ENCODE measurements at places on chromosomes 5 and 9.
A peak's percentile ranks its signal among the peaks of the same experiment; 100 is the strongest.

DNA sequence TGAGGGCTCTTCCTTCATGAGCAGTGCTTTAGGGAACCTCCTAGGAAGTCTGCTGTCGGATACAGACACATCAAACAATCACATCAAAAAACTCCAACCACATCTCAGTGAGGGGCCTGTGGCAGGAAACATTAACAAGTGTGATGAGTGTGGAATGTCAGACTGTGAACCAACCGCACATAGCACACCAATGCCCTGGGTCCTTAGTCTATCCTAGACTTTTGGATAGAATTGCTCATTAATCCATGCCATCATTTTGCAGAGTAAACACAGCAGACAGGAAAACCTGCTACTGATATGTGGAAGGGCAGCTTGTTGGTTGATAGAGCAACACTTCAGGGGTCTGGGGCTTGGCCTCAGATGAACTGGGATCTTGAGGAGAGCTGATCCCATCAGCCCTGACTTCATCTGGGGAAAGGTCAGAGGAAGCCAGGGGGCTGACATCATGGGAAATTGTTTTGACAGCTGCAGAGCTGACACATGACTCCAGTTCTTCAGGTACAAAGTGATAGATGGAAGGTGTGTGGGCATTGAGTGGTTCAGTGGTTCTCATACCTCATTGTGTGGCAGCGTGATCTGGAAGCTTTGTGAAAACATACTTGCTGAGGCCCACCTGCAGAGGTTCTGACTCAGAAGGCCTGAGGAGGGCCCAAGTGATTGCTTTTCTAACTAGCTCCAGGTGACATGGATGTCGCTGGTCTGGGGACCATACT lies 193.3 kb downstream of the DIRAS2 start:
- no peak for DNase-seq

- DNase-seq: no peak
Measured at GRCh38 chr5:80207832-80208231, 48.0 kb downstream of the SERINC5 start.

- no peak for DNase-seq
Measured at GRCh38 chr5:73969195-73970036, 343.4 kb downstream of the ARHGEF28 start.

- no peak for DNase-seq
Measured at GRCh38 chr5:175822225-175822624, 49.2 kb upstream of the CPLX2 start.

DNA sequence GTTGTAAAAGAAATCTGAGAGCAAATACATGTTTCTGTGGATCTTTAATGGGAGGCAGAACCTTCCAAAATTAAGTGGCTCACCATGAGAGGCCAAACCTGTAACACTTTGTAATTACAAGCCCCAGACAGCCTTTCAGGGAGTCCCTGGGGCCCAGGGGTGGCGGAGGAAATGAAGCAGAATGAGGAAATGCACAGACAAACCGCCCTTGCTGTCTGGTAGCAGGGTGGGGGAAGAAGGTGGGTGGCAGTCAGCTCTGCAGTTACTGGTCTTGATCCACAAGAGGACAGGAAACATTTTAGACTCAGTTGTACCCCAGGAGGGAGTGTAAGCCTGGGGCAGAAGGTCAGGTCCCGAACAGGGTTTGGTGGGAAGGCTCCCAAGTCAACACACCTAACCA lies 6.5 kb downstream of the ARL14EPL start:
- DNase-seq: no peak

DNA sequence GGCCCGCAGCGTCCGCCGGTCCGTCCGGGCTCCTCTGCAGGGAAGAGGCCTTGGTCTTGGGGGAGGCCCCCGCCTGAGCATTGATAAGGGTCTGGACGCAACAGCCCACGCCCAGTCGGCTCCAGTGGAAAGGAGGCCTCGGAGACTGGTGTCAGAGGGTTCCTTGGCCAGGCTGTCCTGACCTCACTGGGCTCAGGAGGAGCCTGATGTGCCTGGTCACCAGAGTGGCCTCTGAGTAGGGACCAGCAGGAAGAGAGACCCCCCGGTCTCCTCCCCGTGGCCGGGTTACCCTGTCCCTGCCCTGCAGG lies 13.2 kb downstream of the LMX1B start:
- DNase-seq: no peak

DNA sequence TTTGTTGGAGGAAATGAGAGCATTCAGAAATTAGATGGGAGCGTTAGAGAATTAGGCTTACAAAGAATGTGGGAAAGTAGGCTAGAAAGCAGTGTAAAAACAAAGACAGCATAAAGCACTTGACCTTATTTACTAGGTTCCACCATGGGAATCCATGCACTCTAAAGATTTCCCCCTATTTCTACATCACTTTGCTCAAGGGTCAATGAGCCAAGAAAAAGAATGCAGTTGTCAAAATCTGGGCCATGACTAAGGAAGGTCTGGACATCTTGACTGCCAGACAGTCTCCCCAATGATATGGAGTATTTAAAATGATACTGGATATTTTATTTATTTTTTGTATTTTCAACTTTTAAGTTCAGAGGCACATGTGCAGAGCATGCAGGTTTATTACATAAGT lies 3.4 kb downstream of the TLR4 start:
- no peak for DNase-seq

GRCh38 chr9:115349542-115349941 lies 231.6 kb upstream of the TNC start:
- DNase-seq: no peak

GRCh38 chr9:5786370-5787127 lies 46.4 kb downstream of the ERMP1 start:
- DNase-seq: no peak

DNA sequence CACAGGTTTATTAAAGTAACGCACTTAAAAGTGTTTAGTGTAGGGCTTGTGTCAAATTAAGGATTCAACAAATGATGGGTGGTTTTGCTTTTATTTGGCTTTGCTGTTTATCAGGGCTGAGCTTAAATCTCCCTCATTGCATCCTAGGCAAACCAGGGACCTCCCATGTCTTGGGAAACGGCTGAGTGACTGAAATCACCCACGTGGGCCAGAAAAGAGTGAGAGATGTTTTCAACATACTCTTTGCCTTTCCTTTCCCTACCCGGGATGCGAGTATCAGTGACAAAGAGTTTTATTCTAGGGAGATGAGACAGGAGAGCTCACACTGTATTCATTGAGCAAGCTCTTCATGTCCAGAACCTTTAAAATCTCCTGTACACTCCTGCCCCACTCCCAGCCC lies 23.3 kb downstream of the KCNMB1 start:
- DNase-seq: no peak

DNA sequence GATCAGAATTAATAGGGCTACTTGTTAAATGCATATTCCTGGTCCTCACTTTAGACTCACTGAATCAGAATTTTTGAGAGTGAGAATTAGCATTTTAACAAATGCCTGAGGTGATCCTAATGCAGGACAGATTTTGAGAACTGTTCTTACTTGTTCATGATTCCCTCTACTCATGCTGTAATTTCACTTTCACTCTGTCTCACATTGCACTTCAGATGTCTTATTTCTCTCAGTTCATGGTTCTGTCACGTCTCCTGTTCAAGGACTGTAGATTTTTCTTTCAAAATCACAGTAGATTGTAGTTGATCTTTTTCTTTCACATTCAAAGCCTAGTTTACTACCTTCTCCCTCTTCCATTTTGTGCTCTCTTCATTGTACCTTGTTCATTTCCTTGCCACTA lies 54.3 kb downstream of the ADGRV1 start:
- DNase-seq: no peak

DNA sequence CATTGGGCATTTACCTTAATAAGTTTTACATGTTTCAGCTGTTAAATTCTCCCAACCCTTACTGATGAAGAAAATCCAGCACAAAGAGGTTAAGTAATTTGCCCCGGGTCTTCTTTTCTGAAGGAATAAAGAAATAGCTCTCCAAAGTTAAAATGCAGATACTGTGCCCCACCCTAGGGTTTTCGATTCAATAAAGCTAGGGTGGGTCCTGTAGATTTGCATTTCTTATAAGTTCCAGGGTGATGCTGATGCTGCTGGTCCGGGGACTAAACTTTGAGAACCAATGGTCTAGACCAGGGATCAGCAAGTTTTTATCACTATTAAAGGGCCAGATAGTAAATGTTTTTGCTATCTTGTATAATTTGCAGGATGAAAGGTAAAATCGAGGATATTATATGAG lies 156.7 kb downstream of the ADAMTS12 start:
- no peak for DNase-seq

DNA sequence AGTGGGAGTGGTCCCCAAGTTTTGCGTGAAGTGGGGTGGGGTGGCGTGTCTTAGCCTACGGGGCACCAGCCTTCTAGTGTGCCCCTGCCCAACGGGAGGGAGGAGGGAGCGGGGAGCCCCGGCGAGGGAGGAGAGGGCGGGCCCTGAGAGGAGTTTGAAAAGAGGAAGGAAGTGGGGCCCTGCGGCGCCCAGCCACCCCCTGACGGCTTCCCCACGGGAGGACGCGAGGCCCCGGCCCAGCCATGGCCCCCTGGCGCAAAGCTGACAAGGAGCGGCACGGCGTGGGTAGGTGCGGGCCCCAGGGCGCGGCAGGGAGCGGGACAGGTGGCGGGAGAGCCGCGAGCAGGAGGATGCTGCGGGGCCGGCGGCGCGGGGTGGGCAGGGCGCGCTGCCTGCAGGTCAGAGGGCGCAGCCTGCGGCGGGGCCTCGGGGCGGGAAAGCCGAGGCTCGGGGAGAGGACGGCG lies at the start of gene DOCK2:
Gene DOCK2, plus strand, starts transcription at position 191 of the 464 bp plus-strand sequence. Its CDS starts 52 bp downstream, at position 243.
- DNase-seq: no peak

DNA sequence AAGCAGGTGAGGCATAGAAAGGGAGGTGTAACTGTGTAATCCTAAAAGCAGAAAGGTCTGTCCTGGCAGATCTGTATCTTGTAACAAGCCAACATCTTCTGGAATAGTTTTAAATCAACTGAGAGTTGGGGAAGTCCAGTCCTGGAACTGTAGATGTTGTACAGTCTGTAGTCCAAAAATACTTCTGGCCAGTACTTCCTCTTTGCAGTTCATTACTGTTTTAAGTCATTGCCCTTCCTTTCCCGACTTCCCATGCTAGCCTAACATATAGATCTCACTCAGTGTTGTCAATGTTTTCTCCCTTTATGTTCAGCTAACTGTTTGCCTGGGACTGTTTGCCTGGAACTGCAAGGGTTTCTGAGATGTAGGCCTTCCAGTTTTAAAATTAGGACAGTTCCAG lies 168.5 kb upstream of the ISL1 start:
- DNase-seq: no peak

DNA sequence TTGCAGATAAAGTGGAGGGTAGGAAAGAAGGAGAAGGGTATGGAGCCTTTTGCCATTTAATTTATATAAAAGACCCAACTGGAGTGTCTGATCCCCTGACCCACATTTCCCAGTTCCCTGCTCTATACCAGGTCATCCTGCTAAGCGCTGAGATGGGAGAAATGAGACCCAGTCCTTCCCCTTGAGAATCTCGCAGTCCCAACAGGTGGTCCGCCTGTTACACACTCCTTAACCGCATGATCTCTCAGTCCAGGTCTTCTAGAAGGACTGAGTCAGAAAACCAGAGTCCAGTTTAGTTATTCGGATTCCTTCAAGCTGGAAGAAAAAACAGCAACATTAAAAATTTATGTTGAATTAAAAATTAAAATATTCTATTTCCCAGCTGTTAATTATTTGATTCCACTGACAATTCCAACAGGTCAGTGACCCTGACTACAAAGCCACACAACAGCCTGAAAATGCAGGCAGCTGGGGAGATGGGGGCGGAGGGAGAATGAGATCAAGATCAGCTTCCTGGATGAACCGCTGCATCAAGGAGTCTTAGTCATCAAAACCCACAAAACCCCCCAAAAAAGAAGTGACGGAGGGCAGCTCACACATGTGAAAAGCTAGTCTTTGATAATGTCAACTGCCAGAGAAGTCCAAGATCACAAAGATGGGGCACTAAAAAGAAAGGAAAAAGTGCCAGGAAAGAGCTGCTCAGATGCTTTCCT lies 44.0 kb downstream of the GGTA1 start:
- DNase-seq: no peak

- DNase-seq: no peak
Measured at GRCh38 chr9:79395755-79396154, 176.0 kb upstream of the TLE4 start.

DNA sequence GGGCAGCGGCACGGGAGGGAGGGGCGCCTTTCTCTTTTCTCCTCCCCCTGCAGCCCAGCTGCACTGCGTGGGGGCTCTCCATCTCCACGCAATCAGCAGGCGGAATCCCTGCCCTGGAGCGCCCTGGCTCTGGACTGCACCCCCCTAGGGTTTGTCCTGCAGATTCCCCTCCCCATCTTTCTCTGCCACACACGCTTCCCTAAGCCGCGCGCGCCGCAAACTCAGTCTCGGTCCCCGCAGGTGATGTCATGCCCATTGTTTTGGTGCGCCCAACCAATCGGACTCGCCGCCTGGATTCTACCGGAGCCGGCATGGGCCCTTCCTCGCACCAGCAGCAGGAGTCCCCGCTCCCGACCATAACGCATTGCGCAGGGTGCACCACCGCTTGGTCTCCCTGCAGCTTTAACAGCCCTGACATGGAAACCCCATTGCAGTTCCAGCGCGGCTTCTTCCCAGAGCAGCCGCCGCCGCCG lies at the start of gene KCNN2:
Gene KCNN2, plus strand, starts transcription at position 347 of the 473 bp plus-strand sequence. Its CDS starts 70 bp downstream, at position 417.
- DNase-seq: peak; percentile 33

DNA sequence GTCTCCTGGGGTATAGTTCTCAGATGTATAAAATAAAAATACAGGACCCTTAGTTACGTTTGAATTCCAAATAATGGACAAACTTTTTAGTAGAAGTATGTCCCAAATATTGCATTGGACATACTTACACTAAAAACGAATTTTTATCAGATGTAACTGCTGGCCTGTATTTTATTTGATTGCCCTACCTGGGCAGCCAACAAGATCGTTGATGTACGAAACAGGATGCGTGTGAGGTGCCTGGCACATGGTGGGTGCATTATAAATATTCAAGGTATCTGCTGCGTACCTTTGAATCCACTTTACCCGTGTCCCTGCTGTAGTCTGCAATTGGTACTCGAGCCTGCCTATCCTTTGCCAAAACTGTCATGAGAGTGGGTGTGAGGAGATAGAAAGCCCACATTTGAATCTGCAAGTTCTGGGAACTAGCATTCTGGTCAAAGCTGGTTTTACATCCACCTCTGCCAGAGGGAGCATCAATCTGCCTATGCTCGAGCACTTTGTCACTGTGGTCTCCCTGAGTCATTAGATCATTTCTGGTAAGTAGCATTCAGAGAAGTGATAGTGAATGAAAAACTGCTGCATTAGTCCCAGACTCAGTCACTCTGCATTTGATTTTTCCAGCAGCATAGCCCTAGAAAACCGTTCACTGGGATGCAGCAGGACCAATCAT lies 133.7 kb upstream of the IQGAP2 start:
- no peak for DNase-seq
